ENCODE measurements at places on chromosomes 4 and X.

- DNase-seq = no peak
Measured at GRCh38 chr4:52051213-52051614, at the start of gene SPATA18. SPATA18 (plus strand) TSS chr4:52051304; CDS start chr4:52051705, 401 bp downstream.

GRCh38 chr4:73988061-73988460, at the start of gene PPBP:
PPBP (minus strand) TSS chr4:73988190; CDS start chr4:73988103, 87 bp downstream.
- DNase-seq = no peak

DNA sequence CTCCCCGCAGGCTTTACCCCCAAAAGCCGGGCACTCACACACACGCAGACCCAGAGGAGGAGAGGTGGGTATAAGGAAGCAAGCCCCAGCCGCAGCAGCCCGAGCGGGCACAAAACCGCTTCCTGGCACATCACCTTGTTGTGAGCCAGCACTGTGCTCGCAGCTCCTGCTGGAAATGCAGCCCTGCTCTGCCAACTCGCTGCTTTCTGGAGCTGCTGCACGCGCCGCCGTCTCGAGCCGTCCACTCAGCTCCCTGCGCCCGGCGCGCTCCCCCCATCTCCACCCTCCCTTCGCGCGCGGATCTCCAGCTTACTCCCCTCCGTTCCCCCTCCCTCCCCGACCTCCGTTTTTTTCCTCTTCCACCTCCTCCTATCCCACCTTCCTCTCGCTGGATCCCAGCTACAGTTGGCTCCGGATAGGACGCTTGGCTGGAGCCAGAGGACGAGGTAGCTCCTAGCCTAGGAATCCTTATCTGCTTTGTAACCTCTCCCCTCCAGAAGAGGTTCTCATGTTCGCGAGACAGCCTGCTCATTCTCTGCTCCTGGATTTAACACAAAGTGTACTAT, at the start of gene SPOCK3:
Gene SPOCK3, minus strand, starts transcription at position 179 of the 566 bp plus-strand sequence.
- peak; percentile 6 for DNase-seq

DNA sequence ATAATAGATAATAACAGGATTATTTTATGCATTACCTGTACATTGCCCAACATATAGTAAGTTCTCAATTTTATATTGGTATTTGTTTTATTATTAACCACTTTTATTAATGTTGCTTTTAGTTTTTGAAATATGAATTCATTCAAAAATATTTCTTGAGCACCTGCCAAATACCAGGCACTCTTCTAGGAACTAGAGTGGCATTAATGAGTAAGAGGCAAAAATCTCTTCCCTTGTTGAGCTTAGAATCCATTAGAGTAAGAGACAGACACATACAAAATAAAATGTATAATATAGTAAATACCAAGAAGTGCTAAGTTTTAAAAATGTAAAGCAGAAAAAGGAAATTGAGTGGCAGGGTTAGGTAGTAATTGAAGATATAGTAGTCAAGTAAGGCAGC, 45.8 kb downstream of the TET2 start:
- DNase-seq = no peak

- DNase-seq = no peak
Measured at GRCh38 chr4:10020106-10020505, 1.2 kb downstream of the SLC2A9 start.

DNA sequence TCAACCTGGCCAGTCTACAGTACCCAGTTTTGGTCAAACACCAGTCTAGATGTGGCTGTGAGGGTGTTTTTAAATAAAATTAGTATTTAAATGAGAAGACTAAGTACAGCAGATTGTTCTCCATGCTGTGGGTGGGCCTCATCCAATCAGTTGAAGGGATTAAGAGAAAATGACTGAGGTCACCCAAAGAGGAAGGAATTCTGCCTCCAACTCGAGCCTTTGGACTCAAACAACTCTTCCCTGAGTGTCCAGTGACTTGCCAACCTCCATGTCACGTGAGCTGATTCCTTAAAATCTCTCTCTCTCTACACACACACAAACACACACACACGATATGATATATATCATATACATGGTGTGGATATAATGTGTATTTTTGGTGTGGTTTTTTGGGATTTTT, 10.0 kb downstream of the TREX2 start:
- no peak for DNase-seq

DNA sequence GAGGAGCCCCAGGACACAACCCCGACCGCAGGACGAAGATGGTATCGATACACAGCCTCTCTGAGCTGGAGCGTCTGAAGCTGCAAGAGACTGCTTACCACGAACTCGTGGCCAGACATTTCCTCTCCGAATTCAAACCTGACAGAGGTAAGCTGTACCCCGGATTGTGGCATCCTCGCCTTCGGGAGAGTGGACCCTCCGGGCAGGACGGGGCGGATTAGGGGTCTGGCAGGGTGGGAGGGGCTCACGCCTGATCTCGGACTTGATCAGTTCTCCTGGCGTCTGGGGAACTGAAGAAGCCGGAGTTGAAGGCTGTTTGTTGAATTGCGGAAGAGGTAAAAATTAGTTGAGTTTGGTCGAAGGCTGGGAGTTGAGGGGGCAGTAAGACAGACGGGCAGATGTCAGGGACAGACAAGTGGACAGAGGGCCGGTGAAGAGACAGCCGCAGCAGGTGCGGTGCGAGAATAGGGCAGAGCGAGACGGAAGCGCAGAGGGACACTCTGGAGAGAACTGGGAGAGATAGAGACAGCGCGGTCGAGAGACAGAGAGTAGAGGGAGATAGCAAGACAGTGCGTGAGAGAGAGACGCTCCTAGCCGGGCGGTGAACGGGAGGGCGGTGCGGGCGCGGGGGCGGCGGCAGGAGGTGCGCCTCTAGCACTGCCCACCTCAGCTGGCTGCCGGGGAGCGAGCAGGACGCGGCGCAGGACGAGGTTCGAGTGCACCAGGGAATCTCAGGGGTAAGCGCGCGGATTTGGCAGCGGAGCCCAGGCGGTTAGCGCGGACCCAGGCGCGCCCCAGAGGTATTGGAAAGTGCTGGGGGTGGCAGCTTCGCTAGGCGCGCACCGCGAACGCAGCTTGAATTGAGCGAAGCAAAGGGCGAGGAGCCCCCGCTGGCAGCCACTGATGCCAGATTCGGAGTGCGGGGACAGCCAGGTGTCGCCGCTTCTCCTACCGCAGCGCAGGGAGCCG, 23.9 kb downstream of the ARHGAP36 start:
- no peak for DNase-seq

DNA sequence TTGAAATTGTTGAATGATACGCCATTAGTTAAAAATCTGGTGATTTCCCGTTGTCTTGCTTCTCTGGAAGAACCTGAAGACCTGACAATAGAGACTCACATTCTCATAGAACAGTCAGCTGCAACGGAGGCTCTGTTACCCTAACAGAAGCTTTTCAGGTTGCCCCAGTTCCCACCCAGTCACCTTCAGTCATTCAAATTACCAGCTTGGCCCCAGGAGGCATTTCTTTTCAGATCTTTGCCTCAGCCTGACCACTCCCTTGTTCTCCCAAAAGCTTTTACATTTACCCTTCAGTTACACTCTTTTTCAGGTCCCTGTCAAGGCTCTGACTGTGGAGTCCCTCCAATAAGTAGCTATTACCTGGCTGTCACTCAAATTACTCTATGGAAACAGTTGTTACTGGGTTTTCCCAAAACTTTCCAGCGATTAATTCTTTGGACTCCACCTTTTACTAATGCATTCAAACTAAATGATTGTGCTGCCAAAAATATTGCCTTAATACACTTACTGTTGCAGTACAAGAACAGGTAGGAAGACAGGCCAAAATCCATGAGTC, 162.2 kb upstream of the FTHL17 start:
- no peak for DNase-seq

DNA sequence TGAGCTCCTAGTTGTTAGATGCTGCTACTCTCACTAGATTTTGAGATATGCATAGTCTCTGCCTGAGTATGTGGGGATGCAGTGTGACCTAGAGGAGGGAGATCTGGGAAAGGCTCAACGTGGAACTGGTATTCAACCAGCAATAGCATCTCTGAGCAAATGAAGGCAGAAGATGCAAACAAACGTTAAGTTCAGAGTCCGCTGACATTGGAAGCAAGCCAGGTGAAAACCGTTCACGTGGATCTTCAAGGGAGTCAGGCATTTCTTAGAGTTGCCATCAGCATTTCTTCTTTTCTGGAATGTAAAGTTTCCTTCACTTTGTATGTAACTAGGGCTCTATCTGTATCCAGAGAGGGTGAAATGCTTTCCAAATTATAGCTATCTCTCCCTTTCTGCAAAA, 59.9 kb downstream of the C4orf51 start:
- DNase-seq = no peak

DNA sequence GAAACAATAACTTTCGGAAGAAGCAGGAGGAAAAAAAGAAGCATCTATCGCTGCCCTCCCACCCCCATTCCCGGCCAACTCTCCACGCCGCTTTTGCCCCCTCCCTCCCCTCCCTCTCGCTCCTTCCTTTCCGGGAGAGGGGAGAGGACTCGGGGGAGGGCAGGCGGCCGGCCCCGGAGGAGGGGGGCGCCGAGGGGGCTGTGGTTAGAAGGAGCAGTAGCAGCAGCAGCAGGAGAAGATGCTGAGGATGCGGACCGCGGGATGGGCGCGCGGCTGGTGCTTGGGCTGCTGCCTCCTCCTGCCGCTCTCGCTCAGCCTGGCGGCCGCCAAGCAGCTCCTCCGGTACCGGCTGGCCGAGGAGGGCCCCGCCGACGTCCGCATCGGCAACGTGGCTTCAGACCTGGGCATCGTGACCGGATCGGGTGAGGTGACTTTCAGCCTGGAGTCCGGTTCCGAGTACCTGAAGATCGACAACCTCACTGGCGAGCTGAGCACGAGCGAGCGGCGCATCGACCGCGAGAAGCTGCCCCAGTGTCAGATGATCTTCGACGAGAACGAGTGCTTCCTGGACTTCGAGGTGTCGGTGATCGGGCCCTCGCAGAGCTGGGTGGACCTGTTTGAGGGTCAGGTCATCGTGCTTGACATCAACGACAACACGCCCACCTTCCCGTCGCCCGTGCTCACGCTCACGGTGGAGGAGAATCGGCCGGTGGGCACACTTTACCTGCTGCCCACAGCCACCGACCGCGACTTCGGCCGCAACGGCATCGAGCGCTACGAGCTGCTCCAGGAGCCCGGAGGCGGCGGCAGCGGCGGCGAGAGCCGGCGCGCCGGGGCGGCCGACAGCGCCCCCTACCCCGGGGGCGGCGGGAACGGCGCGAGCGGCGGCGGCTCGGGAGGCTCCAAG, 1.3 kb downstream of the PCDH7 start:
- no peak for DNase-seq

DNA sequence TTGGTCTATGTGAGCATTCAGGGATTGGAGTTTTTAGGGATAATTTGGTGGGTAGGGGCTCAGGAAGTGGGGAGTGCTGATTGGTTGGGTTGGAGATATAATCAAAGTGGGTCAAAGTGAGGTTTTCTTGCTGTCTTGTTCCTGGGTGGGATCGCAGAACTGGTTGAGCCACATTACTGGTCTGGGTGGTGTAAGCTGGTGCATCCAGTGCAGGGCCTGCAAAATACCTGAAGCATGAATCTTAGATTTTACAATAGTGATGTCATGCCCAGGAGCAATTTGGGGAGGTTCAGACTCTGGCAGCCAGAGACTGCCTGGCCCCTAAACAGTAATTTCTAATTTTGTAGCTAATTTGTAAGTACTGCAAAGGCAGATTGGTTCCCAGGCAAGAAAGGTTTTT, 665.6 kb upstream of the PRKX start:
- no peak for DNase-seq

DNA sequence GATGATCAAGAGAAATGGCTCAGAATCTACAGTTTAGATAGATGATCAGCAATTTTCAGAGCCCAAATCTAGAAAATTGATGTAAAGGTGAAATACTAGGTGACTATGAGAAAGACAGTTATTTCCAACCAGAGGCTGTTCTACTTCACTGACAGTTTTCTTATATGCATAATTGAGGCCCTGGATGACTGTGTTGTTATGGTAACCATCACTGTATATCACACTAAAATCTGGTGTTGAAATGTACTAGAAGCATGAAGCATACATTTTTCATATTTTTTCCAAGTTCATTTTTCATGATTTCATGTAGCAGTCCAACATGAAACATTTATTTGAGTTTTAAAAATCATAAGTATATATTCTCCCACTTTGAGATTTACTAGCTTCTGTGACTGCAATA, 87.4 kb downstream of the ATXN3L start:
- DNase-seq = no peak

- DNase-seq = no peak
Measured at GRCh38 chr4:54473798-54474197, 184.0 kb upstream of the KIT start.

DNA sequence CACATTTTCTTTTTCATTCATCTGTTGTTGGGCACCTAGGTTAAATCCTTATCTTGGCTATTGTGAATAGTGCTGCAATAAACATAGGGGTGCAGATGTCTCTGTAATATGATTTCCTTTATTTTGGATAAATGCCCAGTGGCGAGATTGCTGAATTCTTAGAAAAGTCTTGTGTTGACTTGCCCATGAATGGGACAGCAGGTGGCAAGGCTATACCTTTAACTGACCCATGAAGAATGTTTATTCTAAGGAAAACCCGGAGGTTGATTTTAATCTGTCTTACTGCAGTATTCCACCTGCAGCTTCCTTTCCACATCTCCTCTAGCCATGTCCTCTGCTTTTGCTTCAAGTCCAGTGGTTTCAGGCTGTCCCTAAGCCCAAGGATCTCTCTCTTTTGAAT, 220.6 kb downstream of the SNCA start:
- no peak for DNase-seq
